ENCODE measurements at places on chromosomes 1 and 21. TPM values are rescaled to one million over a fixed set of nuclear protein-coding genes. Genes with fewer than 3 reads are reported as not detected.

TSPEAR gene
- total RNA-seq: 3.2 TPM

WNT3A gene
- not detected for total RNA-seq

GUCA2A gene
- not detected for total RNA-seq

- no peak for DNase-seq
- peaks cover 49% of the 10 kb centered on the region for H3K4me1 ChIP-seq
- H3K27me3 ChIP-seq: no peaks in the 10 kb centered on the region
- H3K36me3 ChIP-seq: peaks cover 9% of the 10 kb centered on the region
- H3K4me3 ChIP-seq: no peak overlapping the region
These were observed 27.1 kb downstream of the ZBTB17 start for GRCh38 chr1:15948595-15949452.

GRCh38 chr21:33374080-33374449, 29.1 kb upstream of the IFNGR2 start:
- H3K27ac ChIP-seq: no peak overlapping the region
- H3K27me3 ChIP-seq: peaks cover 8% of the 10 kb centered on the region
- no peaks in the 10 kb centered on the region for H3K4me1 ChIP-seq
- H3K4me3 ChIP-seq: no peak overlapping the region
- DNase-seq: no peak

DNA sequence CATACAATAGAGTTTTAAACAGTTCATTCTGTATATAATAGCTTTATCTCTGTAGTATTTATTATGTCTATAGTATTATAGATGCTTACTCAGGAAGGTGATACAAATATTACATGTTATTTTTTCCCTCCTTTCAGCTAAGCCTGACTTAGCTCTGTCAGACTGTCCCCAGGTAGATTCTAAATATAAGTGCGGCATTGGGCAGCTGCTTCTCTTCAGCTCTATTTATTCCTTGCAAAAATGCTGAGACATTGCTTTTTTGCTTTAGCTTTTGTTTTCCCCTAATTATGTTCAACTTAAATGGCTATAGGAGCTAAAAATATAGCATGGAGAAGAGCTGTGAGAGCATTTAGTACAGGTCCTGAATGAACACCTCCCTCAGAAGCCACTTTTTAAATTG, 203.2 kb upstream of the BEND5 start:
- H3K4me3 ChIP-seq: no peak overlapping the region
- no peaks in the 10 kb centered on the region for H3K36me3 ChIP-seq
- no peaks in the 10 kb centered on the region for H3K27me3 ChIP-seq
- no peak for DNase-seq
- no peak overlapping the region for H3K27ac ChIP-seq

GRCh38 chr1:45148209-45148825, 58.1 kb downstream of the ZSWIM5 start:
- H3K4me3 ChIP-seq: no peak overlapping the region
- no peak overlapping the region for H3K27ac ChIP-seq
- no peak for DNase-seq
- H3K27me3 ChIP-seq: no peaks in the 10 kb centered on the region
- H3K4me1 ChIP-seq: no peaks in the 10 kb centered on the region
